ENCODE measurements at places on chromosomes 6 and 20.

- DNase-seq, result no peak
Observed at GRCh38 chr6:22124756-22125155, 172.1 kb downstream of the PRL start.

- DNase-seq, result no peak
Observed at GRCh38 chr6:15674690-15675386, 12.0 kb upstream of the DTNBP1 start.

- no peak for DNase-seq
Observed at GRCh38 chr6:125752773-125753172, 3.3 kb downstream of the HEY2 start.

DNA sequence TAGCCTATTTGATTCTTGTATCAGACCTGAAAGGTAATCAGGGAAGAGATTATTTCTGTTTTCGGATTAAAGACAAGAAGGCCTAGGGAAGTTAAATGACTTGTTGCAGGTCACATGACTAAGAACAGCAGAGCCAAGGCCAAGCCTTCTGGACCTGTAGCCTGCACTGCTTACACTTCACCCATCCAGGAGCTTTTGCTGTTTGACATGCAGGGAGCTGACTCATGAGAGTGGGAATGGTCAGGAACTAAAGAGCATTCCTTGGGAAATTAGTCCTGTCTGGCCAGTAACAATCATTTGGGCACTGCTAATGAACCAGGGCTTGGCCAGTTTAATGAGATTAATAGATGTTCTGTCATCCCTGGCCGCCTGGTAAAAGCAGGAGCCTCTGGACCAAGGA is 46.8 kb downstream of the EIF2S2 start:
- no peak for DNase-seq

GRCh38 chr6:25025248-25025918 is 89.6 kb upstream of the RIPOR2 start:
- DNase-seq, result no peak

DNA sequence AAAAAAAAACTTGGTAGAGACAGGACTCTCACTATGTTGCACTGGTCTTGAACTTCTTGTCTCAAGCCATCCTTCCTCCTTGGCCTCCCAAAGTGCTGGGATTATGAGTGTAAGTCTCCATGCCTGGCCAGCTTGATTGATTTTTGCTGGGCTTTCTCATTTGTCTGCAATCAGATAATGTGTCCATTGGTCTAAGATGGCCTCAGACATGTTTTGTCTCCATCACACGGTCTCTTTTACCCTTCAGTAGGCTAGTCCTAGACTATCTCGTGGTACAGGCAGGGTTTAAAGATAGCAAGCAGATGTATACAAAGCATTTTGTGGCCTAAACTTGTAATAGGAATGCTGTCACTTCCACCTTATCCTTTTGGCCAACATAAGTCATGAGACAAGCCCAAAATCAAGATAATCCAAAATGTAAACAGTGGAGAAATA is 289.1 kb downstream of the TFAP2B start:
- no peak for DNase-seq

GRCh38 chr20:58898629-58899408 is 46.3 kb downstream of the GNAS start:
- DNase-seq, result no peak

DNA sequence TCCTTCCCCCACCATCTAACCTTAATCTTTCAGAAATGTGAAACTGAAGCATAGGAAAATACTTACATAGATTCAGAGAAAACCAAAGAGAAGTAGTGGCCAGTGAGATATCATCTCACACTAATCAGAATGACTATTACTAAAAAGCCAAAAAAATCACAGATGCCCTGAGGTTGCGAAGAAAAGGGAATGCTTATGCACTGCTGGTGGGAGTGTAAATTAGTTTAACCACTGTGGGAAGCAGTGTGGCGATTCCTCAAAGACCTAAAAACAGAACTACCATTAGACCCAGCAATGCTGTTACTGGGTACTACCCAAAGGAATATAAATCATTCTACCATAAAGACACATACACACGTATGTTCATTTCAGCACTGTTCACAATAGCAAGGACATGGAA is 9.2 kb upstream of the PREX1 start:
- DNase-seq, result no peak

- no peak for DNase-seq
Observed at GRCh38 chr6:110589865-110590513, 113.6 kb upstream of the SLC22A16 start.

DNA sequence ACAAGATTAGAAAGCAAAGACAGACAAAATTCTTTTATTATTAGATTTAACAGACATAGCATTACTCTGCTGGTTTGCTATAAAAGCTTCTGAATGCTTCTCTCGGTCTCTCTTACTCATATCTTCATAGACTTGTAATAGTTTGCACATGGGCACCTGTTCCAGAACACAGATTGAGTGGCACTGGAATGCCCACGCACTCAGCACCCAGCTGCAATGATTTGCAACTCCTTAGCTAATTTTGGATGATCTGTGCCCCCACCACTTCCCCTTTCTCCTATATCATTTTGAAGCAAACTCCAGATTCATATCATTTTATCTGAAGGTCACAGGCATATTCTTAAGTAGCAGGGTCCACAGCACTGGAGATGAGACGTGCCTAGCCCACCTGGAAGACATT is 148.8 kb downstream of the CFAP61 start:
- DNase-seq, result no peak

DNA sequence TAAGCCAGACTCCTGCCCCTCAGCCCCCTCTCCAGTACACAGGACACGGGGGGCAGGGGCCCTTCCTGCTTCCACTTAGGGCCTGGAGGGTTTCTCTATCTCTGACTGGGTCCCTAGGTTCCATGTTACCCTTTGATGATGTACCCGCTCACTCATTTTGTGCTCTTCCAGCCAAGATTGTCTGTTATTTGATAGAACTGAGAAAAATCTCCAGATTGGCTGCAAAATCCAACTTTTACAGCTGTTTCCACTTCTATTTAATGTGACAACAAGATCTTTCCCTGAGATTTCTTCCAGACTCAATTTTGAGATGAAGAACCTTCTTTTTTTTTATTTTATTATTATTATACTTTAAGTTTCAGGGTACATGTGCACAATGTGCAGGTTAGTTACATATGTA is 85.7 kb downstream of the TMEM170B start:
- no peak for DNase-seq

- DNase-seq, result no peak
Observed at GRCh38 chr6:148888856-148889255, 142.0 kb downstream of the UST start.

DNA sequence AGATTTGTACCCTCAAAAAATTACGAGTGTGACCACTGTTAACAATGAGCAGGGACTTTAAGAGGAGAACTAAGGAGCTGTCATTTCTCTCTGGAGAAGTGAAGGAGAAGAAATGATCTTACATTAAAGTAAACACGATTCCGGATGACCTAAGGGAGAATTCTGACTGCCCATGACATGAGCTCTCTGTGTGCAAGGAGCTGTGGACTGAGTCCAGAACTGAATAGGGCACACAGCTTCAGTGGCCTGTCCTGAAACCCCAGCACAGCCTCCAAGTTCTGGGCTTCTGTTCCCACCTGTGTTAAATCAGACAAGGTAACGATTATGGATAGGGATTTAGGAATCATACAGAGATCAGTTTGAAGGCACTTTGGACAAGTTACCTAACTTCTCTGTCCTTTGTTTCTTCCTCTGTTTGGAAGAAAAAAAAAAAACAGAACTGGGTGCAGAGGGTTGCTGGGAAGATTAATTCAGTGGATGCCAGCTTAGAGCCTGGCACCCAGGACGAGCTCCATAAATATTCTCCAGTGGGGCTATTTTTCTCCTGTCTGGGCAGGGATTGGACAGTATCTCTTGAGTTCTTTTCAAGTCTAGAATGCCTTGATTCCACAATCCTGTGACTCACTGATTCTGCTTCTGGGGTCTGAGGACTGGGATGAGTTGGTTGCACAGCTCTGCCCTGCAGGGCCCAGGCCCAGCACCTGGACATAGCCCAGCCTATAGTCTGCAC is 65.7 kb downstream of the MRPL14 start:
- DNase-seq, result no peak

DNA sequence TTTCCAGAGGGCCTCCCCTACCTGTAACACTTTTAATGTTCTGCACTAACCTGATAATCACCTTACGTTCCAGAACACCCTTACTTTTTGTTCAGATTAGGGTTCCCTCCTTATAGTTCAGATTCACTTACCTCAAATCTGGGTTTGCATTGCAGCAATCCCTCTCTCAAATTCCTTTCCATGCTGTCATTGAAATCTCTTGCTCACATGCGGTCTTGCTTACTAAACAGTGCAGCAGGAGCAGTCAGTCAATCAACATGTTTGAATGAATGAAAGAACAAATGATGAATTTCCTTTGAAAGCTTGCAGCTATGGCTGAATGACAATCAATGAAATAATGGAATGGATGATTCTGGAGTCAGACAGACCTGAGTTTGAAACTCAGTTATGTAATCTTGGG is 200.1 kb downstream of the HIVEP2 start:
- no peak for DNase-seq

- no peak for DNase-seq
Observed at GRCh38 chr6:4819706-4820283, 43.6 kb downstream of the CDYL start.

DNA sequence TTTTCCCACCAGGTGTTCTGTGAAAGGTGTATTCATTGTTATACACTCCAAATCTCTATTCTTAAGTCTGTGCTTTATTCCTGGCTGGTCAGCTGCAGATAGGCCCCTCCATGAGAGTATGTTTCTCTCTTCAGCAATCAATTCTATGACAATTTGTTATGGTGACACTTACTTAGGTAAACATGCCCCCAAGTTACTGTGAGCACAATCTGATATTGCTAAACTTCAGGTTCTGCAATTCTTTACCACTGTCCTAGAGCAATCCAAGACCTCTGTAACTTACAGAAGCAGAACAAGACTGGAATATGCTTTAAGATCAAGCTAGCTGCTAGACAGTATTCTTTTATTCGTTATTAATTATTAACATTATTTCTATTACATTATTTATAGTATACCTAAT is 391.9 kb downstream of the FRK start:
- no peak for DNase-seq

GRCh38 chr6:4777394-4777935 is 1.3 kb downstream of the CDYL start:
- DNase-seq, result no peak

- DNase-seq, result no peak
Observed at GRCh38 chr6:155213611-155214372, 50.0 kb upstream of the CLDN20 start.

- no peak for DNase-seq
Observed at GRCh38 chr20:53735536-53736050, 142.0 kb upstream of the ZNF217 start.

DNA sequence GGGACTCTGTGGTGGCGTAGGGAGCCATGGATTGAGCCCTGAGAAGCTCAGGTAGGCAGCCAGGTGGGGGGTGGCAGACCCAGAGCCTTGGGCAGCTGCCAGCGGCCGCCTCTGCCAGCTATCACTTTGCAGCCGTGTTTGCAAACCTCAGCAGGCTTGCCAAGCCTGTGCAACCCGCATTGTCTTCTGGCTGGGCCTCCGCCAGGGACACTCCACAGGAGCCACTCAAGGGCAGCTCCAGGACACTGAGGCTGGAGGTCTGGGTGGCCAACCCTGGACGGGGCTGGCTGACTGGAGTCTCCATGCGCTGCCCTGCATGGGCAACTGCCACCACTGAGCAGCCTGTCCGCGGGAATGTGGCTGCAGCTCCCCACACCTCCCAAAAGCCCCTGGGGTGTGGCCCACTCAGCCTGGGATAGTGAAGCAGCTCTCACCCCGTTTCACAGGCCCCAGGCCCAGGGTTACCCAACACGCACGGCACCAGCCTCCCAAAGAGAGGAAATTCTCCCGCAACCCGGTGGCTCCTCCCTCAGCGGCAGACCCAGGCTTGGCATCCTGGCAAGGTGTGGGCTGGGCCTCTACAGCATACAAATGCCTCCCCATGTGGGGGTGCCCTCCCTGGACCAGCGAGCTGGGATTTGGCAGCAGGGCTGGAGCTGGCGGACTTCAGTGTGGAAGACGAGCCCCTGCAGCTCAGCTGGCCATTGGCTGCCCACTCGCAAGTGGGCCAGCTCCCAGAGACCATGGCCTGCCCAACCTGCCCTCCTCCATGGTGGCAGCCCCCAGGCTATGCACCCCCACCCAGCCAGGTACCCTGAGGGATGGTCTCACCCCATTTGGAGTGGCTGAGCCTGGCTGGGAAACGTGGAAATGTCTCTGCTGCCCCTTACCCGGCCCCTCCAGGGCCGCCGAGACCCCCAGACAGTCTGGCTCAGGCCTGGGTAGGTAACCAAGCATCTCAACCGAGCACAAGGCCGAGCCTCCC is 2.9 kb downstream of the CHRNA4 start:
- DNase-seq, result no peak

DNA sequence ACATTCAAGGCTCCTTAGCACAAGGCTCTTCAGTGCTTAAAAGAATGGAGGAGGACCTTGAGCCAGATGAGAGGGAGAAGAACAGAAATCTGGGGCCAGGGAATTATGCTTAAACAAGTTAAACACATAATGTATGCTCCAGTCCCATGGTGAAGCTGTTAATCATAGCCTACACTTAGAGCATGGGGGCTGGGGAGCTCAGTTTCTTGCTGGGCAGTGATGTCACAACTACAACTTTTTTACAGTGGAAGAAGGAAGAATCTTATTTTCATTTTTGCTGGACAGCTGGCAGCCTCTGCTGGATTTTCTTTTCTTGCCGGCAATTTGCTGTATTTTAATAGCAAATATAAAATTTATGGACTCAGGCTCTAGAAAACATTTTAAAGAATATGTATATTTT is 432.5 kb downstream of the CD109 start:
- DNase-seq, result no peak

DNA sequence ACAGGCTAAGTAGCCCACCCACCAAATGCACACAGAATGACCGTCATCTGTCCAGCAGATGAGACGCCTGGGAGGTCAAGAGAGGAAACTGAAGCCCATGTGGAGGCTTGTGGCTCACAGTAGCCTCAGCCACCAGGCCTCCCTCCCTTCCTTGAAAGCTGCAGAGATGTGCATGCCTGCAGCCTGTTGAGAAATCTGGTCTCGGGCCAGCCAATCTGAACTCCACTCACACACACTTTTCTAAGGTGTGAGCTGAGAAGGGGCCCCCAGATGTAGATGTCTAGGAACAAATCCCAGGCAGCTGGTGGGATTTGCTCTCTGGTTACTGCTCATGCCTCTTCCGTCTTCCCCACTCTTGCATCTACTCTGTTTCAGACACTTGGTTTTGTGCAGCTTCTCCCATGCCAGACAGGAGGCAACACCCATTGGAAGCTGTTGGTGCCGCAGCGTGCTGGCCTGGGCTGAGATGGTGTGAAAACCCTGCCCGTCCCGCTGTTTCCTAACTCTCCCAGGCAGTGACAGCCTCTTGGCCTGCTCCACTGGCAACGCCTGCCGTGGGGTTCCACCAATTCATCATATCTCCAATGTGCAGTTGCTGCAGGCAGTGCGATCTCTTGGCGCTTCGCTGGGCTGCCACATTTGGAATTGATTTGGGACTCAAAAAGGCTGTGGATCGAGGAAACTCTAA is 24.1 kb upstream of the PAX1 start:
- no peak for DNase-seq

DNA sequence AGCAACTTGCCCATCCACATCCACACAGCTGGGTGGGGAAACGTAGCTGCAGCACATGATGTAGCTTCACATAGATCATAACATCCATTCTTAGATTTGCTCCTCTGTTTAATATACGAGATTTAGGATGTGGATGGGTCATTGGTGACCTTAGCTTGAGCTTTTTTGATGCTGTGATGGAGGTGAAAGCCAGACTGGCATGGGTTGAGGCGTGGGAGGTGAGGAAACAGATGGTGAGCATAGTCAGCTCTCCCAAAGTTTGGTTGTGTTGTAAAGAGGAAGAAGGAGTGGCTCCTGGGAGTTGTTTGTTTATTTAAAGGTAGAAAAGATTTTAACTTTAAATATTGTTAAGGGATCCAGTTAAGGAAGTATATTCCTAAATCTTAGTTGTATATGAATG is 5.3 kb downstream of the ARFGEF2 start:
- no peak for DNase-seq
